ENCODE measurements at places on chromosomes 12 and 14. TPM values are rescaled to one million over a fixed set of nuclear protein-coding genes. Genes with fewer than 3 reads are reported as not detected.

Gene ARMH4
- total RNA-seq, result 0.05 TPM

Gene KRT6C
- not detected for total RNA-seq

Gene HOXC10
- total RNA-seq, result not detected

Gene SYNDIG1L
- total RNA-seq, result not detected

Gene CCDC196
- not detected for total RNA-seq
